ENCODE measurements at places on chromosomes 13 and 19. TPM values are rescaled to one million over a fixed set of nuclear protein-coding genes. Genes with fewer than 3 reads are reported as not detected.

Gene CD22
- 4.0 TPM for total RNA-seq

Gene ELANE
- total RNA-seq = not detected

Gene LRP3
- 0.30 TPM for total RNA-seq

Gene VSTM1
- total RNA-seq = not detected

Gene FXYD5
- 271 TPM for total RNA-seq

Gene DCT
- total RNA-seq = not detected

Gene TTC9B
- not detected for total RNA-seq

Gene CHAF1A
- total RNA-seq = 81.9 TPM

- no peak for DNase-seq
Measured at GRCh38 chr13:39913928-39914327, 258.5 kb downstream of the COG6 start.

- no peak for DNase-seq
Measured at GRCh38 chr19:6906559-6907060, 19.2 kb downstream of the ADGRE1 start.

DNA sequence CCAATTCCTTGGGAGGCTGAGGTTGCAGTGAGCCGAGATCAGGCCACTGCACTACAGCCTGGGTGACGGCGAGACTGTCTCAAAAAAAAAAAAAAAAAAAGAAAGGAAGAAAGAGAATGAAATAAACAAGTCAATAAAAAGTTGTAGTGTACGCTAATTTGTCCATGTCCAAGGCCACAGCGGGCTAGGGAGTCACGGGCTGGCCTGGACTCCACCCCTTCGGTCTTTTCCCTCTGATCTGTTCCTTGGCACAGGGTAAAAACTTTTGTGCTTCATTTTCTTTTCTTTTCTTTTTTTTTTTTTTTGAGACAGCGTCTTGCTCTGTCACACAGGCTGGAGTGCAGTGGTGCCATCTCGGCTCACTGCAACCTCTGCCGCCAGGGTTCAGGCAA, 19.4 kb upstream of the MKNK2 start:
- no peak for DNase-seq

- DNase-seq = no peak
Measured at GRCh38 chr19:14023404-14024235, 4.3 kb upstream of the RLN3 start.

GRCh38 chr13:105785436-105785835, 750.0 kb downstream of the EFNB2 start:
- DNase-seq = no peak

GRCh38 chr13:91661692-91662490, 263.5 kb downstream of the GPC5 start:
- no peak for DNase-seq

- peak; percentile 72 for DNase-seq
Measured at GRCh38 chr19:35712567-35713505, 5.0 kb upstream of the KMT2B start.

- no peak for DNase-seq
Measured at GRCh38 chr19:10389863-10390262, 9.5 kb upstream of the TYK2 start.

DNA sequence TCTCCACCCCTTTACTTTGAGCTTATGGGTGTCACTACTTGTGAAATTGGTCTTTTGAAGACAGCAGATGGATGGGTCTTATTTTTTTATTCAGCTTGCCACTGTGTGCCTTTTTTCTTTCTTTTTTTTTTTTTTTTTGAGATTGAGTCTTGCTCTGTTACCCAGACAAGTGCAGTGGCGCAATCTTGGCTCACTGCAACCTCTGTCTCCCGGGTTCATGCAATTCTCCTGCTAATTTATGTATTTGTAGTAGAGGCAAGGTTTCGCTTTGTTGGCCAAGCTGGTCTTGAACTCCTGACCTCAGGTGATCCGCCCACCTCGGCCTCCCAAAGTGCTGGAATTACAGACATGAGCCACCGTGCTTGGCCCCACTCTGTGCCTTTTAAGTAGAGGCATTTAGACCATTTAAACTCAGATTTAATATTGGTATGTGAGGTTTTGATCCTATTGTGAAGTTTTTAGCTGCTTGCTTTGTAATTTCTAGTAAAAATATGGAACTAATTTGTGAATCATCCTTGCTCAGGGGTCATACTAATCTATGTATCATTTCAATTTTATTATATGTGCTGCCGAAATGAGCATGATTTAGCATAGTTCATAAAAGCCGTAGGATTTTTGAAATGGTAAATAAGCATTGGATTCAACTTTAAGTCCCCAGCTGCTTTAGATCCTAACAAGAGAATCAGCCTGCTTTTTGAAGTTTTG, 584.5 kb downstream of the SLITRK1 start:
- no peak for DNase-seq

- no peak for DNase-seq
Measured at GRCh38 chr13:43110658-43111057, 87.3 kb downstream of the DNAJC15 start.

DNA sequence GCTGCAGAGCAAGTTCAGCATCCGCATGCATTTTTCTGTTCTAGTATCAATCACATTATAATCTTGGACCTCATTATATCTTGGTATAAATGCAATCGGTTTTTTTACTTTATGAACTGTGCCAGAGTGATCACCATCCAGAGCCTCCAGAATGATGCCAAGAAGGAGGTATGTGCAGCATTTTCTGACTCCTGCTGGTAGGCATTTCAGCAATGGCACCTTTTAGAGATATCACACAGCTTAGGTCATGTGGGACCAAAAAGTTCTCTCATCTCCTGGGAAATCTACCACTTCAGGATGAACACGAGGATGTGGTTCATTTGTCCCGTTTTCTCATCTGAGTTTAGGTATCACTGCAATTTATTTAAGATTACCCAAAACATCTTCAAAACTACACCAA, 220.4 kb downstream of the VWA8 start:
- DNase-seq = no peak
